GM06990 (cell line): ENCODE measurements at places on chromosomes 12 and 14.
A peak's percentile ranks its signal among the peaks of the same experiment; 100 is the strongest.

DNA sequence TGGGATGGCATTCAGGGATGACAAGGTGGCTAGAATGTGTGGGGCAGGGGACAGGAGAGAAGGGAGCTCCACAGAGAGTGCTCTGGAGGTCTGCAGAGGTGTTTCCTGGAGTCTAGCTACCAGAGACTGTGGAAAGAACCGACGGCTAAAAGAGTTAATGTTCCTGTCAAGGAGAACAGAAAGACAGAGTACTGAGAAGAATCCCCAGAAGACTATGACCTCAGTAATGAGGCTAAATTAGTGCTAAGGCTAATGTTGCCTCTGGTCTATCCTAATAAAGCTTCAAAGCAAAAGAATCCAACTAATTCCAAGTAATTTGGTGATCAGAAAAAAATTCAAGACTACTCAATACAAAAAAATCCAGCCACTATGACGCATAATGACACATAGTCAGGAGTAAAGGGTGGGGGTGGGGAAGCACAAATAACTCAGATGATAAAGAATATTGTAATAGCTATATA, 44.7 kb downstream of the FERMT2 start:
- DNase-seq: no peak

DNA sequence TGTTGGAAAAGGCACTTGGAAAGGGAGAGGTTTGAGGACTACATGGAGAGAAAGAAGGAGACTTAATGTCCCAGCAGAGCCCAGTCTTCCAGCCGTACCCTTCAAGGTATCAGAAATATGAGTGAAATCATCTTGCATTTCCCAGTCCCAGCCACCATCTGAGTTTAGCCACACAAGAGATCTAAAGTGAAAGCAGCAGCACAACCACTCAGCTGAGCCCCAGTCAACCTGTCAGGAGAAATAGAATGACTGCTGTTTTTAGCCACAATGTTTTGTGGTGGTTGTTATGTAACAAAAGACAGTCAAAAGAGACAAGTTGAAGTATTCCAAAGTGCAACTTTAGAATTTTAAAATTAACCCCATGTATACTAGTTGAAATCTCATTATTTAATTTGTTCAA, 28.0 kb downstream of the DERA start:
- no peak for DNase-seq

DNA sequence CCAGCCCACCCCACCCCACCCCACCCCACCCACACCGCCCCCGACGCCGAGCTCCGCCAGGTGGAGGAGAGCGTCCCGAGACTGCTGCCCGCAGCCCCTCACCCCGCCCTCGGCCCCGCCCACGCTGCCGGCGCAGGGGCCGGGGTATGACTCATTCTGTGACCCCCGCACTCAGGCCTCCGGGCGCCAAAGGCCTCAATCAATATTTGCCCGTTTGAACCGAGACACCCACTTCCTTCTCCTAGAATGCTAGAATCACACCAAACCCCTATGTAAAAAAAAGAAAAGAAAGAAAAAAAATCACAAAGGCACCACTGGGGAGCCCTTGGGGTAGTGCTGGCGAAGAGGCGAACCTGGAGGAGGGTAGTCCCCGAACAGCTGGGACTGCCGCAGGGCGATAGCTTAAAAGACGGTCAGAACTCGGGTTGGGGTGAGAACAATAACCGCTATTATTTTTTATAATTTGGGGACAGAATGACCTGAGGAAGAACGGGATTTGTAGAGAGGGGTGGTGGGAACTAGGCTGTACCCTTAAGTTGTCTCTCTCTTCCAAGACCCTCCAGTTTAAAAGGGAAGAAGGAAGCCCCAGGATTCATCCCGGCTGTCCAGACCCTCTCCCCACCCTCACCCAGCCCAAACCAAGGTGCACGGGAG, 894 bp downstream of the KRT8 start:
- peak; percentile 74 for DNase-seq

DNA sequence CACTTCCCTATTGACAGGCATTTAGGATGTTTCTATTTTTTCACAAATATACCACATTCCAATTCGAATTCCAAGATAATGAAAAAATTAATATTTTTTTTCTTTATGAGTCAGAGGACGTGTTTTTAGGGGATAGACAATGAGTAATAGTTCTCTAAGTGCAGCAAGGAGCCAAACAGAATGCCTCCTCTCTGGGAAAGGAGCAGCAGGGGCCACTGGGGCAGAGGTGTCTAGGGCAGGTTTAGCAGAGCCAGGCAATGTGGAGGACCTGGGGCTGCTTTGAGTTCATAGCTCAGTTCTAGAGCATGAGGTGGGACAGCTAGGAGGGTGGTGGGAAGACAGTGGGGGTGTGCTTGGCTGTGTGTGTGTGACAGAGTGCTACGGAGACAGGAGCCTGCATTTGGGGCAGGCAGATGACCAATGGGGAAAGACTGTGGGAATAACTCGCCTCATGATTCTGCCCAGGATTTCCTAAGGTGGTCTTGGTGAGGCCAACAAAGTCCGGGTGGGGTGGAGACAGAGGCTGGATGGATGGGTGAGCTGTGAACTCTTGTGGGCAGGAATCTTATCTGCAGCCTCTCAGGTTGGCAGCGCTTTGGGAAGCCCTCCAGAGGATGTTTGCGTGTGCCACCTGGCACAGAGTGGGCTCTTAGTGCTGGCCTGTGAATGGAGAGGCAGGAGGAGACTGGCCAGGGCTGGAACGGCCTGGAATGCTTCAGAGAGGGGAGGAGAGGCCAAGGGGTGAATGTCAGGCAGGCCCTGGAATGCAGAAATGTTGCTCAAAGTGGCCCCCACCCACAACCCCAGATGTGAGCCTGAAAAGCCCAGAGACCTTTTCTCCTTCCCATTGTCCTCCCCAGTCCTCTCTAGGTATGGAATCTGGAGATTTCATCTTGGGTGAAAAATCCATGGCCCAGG, 2.4 kb upstream of the KRT7 start:
- DNase-seq: no peak

DNA sequence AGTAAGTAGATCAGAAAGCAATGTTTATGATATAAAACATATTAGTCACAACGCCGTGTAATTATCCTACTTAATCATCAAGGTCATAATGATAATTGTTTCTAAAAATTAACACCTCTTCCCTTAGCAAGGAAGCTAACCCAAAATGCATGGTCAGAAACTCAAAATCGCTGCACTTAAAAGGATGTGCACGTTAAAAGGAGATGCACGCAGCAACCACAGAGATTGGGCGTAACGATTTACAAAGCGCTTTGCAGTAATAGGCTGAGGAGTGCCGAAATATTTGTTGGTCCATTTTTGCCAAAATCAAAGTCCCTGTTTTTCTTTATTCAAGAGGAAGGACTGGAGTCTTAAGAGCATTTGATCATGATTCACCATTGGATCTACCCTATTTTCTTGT, 1077.2 kb downstream of the VRK1 start:
- no peak for DNase-seq

DNA sequence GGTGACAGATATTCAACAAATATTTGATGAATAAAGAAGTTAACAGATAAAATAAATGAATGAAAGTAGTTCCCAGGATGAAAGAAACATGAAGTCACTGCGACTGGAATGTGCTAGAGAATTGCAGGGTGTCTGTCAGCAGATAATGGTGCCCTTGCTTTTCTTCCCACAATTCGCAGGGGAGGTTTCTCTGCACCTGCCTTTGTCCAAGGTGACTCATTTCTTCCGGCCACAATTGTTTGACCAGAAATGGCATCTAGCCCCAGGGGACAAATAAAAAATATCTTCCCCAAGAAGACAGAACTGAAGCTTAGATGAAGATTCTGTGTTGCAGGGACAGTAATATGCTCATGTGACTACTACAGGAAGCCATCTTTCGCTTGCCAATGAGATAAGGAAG, 316.1 kb upstream of the TBX3 start:
- DNase-seq: peak; percentile 15

GRCh38 chr12:23281295-23281694, 656.3 kb downstream of the ETNK1 start:
- no peak for DNase-seq

GRCh38 chr12:6551496-6552139, 4.2 kb downstream of the IFFO1 start:
- no peak for DNase-seq

DNA sequence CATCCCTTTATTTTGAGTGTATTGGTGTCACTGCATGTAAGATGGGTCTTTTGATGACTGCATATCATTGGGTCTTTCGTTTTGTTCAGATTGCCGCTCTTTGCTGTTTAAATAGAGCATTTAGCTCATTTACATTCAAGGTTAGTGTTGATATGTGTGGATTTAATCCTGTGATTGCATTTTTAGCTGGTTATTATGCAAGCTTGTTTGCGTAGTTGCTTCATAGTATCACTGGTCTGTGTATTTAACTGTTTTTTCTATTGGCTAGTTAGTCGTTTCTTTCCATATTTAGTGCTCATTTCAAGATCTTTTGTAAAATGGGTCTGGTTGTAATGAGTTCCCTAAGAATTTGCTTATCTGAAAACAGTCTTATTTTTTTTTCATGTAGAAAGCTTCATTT, 1170.6 kb upstream of the SEL1L start:
- no peak for DNase-seq

DNA sequence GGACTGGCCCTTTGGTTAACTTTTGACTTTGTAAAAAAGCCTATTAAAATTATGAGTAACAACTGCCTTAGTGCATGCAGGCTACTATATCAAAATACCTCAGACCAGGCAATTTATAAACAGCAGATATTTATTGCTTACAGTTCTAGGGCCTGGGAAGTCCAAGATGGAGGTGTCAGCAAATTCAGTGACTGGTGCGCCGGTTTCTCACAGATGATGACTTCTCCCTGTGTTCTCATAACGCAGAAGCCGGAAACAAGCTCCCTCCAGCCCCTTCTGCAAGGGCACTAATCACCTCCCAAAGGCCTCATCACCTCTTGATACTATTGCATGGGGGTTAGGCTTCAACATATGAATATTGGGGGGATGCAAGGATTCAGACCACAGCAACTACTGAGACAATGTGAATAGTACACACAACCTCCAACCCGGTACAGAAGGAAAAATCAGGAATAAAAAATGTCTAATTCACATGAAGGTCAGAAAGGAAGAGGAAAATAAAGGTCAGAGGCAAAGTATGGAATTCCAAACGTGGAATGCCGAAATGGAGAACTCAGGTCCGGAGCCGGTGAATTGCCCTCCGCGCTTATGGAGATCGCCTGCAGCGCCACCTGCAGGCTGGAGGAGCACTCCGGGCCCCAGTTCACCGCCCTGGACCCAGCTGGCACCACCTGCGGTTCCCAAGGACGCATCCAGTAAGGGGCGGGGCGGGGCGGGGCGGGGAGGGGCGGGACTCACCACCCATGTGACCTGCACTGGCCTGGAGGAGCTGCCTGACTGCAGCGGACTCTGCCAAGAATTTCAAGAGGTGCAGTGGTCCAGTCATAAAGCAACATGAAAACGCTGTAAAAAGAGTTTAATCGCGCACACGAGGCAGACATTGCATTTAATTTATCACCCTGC, 203.4 kb downstream of the KIF26A start:
- no peak for DNase-seq

- peak; percentile 59 for DNase-seq
Observed at GRCh38 chr12:132489078-132489601, 811 bp upstream of the FBRSL1 start.

GRCh38 chr14:71647086-71647784, 285.0 kb upstream of the RGS6 start:
- no peak for DNase-seq

DNA sequence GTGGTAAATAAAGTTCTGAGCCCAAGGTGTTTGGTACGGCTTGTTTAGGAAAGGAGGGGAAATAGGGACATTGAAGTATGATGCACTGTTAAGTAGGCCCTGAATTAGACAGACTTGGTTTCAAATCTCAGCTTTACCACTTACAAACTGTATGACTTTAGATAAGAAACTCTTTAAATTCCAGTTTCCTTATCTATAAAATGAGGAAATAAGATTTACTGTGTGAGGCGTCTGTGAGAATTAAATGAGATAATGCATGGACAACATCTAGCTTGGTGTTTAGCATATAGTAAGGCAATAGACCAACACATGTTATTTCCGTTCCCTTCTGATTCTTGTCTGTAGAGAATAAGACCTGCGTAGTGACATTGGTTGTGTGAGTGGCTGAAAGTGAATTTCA, 7.0 kb downstream of the NCKAP1L start:
- no peak for DNase-seq

DNA sequence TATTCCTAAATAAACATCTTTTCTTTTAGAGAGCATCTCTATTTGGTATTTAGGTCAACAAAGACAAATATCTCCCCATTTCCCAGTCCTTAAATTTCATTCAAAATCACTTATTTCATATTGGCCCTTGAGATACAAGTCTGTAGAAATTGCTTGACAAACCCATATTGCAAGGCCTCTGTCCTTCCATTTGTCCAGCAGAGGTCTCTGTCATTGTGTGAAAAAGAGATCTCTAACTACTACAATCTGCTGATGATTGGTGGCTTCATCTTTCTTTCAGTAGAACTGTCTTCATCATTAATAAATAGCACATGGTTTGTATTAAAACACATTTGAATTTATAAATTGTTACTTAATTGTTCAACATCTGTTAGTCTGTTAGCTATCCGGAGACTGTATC, 252.6 kb downstream of the ACSS3 start:
- no peak for DNase-seq

DNA sequence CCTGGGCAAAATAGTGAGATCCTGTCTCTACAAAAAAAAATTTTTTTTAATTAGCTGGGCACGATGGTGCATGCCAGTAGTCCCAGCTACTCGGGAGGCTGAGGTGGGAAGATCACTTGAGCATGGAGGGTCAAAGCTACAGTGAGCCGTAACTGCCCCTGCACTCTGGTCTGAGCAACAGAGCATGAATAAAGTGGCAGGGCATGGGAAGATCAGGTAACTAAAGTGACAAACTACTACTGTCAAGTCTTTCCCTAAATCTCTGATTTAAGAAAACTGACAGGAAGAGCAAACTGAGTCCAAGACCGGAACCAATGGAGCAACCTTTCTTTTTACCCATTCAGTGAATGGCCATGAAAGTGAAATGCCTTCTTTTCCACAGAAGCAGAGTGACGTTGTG, 10.8 kb downstream of the DCAF5 start:
- DNase-seq: no peak

DNA sequence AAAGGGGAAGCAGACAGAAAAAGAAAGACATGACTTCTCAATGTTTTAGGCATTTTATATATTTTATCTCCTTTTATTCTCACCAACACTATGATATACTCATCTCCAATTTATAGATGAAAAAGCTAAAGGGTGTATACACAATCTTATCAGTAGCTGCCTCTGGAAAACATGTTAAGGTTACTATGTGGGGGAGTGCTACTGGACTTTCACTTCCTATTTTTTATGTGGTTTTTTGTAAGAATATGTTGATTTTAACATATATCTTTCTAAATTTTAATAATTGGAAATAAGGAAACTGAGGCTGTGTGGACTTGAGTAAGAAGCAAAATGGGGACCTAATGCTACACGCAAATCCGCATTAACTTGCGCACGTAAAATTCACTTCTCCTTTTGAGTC, 99.6 kb upstream of the PDE3A start:
- no peak for DNase-seq

DNA sequence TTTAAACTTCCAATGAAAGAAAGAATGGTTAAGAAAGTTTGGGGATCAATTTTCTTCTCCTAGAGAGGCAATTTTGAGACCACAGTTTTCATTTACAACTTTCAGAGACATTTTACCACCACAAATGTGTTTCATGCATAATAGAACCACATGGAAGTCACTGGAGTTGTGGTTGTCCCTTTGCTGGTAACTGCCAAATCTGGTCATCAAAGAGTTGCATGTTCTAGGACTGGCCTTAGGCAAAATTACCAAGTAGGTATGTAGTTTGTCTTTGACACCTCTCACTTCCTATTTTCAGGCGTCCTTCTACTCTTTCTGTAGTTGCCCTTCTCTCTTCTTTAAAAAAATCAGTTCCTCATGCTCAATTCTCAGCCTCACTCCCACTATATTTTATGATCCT, 54.3 kb upstream of the TMX1 start:
- DNase-seq: peak; percentile 51

- no peak for DNase-seq
Observed at GRCh38 chr14:103594265-103594664, 31.5 kb downstream of the COA8 start.
